ENCODE measurements at places on chromosomes 1 and 21.

DNA sequence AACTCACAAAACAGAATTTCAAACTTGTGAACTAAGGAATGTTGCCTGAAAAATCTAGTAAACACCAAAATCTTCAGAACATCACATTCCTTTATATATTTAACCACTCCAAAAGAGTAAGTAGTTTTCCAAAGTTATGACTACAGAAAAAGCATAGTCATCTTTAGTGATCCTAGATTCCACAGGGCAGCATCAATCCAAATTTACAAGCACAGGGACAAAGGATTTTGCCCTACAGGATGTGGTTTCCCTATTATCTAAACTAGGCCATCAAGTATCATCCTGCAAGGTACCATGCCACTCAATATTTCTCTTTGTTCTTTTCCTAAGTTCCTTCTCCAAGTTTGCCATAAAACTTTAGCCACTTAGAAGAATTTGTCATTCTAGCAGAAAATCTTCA is 33.0 kb downstream of the COP1 start:
- DNase-seq: no peak

GRCh38 chr1:41418857-41419583 is 57.8 kb downstream of the FOXO6 start:
- no peak for DNase-seq

DNA sequence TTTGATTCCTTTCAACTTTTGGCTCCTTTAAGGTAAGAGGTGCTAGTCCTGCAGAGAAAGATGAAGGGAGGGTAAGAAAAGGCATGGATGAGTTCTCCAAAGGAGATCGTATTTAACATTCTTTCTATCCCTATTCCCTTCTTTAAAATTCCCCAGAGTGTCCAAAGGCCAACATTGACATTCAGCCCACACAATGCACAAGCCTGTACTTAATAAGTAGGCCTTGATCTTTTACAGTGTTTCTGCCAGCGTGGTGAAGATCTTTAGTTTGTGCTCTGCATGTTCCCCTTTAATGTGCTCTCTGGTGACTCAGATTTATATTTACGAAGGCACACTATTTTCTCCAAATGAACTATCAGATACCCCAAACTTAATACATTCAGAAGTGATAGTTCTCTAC is 582.5 kb upstream of the RGS18 start:
- no peak for DNase-seq

DNA sequence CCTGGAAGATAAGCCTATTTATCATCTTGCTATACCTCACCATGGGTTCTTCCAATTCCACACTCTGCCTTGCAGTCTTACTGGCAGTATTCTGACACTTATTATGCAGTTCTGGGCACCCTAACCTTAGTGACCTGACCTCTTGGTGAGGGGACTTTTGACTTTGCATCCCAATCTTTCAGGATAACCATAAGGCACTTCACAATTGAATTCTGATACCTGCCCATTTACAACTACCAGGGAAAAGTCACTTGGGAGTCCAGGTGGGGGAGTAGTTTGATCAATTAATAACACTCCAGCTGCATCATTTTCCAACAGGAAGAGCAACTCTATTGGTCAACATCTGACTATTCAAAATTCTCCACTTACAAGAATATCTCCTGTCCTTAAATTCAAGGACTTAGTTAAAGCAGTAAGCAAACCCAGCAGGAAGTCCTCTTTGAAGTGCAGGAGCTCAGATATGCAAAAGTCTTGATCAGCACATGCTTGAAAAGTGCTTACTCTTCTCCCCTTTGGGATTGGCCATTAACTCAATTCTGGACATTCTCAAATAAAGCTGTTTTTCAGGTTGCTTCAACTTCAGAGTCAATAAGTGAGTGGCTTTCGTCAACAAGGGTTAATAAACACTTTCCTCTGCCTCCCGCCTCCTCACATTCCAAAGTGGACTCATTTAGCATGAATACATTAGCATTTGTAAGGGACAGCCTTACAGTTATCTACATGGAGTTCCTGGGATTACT is 177.4 kb upstream of the NRIP1 start:
- DNase-seq: no peak

Measured in activated naive CD4-positive, alpha-beta T cell treated with Interleukin-2 at 50 U/mL for 16 hours (primary cell).